Gastrocnemius medialis (tissue), 4 donors: ENCODE measurements at places on chromosomes 7 and 10. TPM values are rescaled to one million over a fixed set of nuclear protein-coding genes. Genes with fewer than 3 reads are reported as not detected.

DNA sequence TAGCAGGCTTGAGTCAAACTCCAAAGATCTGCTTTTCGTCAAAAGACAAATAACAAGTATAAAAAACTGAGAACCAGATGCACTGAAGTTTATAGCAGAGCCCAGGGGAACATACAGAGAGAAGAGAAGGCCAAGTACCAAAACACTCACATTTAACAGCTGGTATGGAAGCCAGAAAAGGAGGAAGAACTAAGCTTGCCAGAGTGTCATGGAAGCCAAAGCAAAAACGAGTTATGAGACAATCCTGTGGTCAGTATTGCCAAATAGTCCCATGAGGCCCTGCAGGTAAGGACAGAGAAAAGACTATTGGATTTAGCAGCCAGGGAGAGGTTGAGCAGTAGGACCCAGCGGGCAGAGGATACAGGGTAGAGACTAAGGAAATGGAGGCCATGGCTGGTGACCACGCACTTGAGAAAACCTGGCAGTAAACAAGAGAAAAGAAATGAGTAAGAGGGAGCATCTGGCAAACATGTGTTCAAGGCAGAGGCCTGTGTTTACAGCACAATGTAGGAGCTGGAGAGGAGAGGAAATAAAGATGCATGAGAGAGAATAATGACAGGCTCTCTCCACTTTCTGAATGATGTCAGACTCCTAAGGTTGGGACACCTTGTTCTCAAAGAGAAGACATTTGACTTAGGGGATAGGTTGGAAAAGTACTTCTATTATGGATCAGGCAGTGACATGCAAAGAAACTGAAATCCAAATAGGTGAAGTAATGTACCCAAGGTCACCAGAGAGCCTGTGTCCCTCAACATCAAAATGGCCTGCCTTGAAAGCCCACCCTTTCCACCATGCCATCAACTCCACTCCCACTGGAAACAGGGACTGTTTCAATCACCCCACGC, 9.1 kb downstream of the CREB3L2 start:
- no peaks in the 10 kb centered on the region for H3K27me3 ChIP-seq
- peaks cover 63% of the 10 kb centered on the region for H3K4me1 ChIP-seq
- H3K27ac ChIP-seq, result peak overlapping the region; percentile 68
- H3K4me3 ChIP-seq, result no peak overlapping the region
- DNase-seq, result peak; percentile 87
- H3K36me3 ChIP-seq, result no peaks in the 10 kb centered on the region

GRCh38 chr10:80144696-80145131, 12.2 kb downstream of the PLAC9 start:
- H3K4me1 ChIP-seq, result peaks cover 13% of the 10 kb centered on the region
- peaks cover 5% of the 10 kb centered on the region for H3K27me3 ChIP-seq
- no peaks in the 10 kb centered on the region for H3K36me3 ChIP-seq
- H3K4me3 ChIP-seq, result no peak overlapping the region
- DNase-seq, result no peak

GRCh38 chr10:58764087-58764747, 251.5 kb downstream of the BICC1 start:
- no peaks in the 10 kb centered on the region for H3K36me3 ChIP-seq
- H3K4me1 ChIP-seq, result peaks cover 9% of the 10 kb centered on the region
- no peak for DNase-seq

DNA sequence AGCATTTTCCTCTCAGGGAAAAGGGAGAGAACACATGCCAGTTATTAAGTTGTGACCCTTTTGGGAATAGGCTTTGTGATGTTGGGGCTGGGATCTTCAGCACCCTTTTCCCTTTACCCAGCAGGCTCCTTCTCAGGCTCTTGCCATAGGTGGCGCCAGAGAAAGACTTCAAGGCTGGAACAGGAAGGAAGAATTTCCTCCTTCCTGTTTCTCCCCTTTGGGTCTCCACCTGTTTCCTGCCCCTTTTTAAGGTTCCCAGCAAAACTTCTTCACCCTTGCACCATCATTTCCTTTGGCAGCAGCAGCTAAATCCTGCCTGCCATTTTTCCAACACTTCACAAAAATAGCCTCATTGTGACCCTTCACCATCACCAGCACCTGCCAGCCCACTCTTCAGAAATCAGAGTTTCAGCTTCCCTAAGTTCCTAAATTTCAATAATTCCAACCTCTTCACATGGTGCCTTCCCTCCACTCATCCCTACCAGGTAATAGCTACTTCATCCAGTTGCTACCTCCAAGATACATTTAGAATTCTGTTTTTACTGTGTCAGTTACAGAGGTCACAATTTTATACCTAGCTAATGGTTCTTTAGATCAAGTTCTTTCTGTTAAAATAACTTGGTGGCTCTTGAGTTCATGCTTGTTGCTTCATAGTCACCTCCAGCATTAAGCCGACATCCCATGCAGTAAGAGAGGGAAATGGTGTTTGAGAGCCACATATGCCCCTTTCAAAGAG, 22.4 kb upstream of the FOXK1 start:
- peaks cover 6% of the 10 kb centered on the region for H3K4me1 ChIP-seq
- H3K27ac ChIP-seq, result no peak overlapping the region
- DNase-seq, result no peak
- no peaks in the 10 kb centered on the region for H3K27me3 ChIP-seq

DNA sequence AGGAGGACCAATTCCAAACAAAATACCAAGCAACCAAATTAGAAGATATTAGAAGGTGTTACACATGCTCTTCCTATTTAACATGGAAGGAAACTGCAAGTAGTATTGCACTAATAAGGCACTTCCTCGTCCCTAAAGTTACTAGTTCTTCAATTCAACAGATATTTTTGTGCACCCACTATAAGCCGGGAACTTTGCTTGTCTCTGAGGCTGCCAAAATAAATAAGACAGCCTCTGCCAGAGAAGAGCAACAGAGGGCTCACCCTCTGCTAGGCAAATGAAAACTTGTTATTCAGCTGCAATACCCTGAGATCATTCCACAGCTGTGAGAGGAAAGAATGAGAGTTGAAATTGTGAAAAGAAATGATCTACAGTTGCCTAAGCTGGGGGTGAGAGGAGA, 37.4 kb upstream of the GSAP start:
- H3K4me3 ChIP-seq, result no peak overlapping the region
- peaks cover 14% of the 10 kb centered on the region for H3K4me1 ChIP-seq
- H3K27me3 ChIP-seq, result no peaks in the 10 kb centered on the region
- H3K36me3 ChIP-seq, result no peaks in the 10 kb centered on the region
- DNase-seq, result no peak

DNA sequence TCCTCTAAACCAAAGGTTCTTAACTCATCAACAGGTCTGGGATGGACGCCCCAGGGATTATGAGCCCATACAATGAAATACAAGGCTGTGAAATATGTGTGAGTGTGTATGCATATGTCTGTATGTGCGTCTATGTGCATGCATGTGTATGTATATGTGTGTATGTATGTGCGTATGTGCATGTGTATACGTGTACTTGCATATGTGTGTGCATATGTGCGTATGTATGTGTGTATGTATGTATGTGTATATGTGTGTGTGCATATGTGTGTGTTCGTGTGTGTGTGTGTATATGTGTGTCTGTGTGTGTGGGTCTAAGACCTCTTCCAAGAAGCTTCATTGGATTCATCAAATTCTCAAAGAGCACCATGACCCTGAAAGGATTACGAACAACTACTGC, 112.3 kb downstream of the SFMBT2 start:
- no peaks in the 10 kb centered on the region for H3K36me3 ChIP-seq
- no peak overlapping the region for H3K27ac ChIP-seq
- H3K4me3 ChIP-seq, result no peak overlapping the region
- DNase-seq, result no peak
- H3K27me3 ChIP-seq, result no peaks in the 10 kb centered on the region

GRCh38 chr10:95359466-95359865, 68.7 kb upstream of the PDLIM1 start:
- DNase-seq, result no peak
- H3K27me3 ChIP-seq, result no peaks in the 10 kb centered on the region
- H3K4me1 ChIP-seq, result peaks cover 7% of the 10 kb centered on the region
- peak overlapping the region; percentile 28 for H3K27ac ChIP-seq
- H3K4me3 ChIP-seq, result no peak overlapping the region

DNA sequence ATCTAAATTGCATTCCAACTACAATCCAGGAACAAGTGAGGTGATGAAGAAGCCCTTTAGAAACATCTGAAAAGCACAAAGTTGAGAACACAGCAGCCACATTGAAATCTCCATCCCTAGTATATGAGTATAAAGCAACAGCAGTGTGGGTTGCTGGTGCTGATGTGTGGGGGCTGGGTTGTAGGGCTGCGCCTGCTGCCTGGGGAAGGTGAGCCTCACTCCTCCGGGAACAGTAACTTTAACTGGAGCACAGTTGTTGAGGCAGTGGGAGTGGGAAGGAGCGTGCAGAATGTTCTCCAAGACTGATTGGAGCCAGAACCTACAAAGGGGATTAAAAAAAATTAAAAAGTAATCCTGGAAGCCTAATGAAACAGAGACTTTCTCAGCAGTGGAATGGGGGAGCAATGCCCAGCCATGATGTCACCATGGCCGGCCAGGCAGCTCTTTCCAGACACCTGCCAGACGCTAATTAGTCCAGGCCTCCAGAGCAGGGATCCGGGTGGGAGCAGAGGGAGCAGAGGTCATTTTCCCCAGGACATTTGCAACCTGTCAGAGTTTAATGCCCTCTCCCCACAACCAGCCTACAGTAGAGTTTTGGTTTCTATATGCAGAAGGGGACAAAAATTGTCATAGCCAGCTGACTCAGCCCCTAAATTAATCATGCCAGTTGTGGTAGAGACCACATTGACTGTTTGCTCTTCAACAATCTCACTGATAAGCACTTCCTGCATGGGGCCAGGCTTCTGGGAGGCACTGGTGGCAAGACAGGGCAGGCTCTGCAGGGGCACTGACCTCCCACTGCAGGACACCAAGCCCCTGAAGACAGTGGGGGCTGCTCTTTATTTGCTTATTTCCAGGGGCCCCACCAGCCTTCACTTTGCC, 133.0 kb upstream of the ZNF32 start:
- no peaks in the 10 kb centered on the region for H3K36me3 ChIP-seq

DNA sequence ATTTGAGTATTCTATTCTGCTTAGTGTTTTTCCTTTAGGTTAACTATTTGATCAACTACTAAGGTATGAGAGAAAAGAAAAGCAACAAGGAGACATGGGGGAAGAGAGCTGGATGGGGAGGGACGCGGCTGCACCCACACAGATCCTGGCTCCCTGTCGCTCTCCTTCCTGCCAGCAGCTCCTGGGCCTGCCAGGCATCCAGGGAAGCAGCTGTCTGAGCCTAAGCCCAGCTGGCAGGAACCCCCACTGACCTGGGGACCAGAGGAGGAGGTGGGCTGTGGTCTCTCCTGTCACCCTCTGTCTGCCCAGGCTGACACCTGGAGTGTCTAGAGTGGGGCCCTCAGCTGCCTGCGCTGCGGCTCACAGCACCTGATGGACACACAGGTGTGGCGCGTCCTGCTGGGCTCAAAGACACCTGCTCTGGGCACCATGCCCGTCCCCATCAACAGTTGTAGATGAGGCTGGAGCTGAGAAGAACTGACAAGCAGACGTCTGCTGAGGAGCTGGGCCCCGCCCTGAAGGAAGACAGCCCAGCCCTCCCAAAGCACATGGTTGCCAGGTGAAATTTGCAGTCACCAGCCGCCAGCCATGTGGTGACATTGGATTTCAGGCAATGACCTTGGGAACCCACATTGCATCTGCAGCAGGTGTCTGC, 207.9 kb downstream of the PLXNA4 start:
- H3K4me3 ChIP-seq, result no peak overlapping the region
- no peaks in the 10 kb centered on the region for H3K27me3 ChIP-seq
- no peaks in the 10 kb centered on the region for H3K4me1 ChIP-seq
- H3K27ac ChIP-seq, result no peak overlapping the region
- no peak for DNase-seq

GRCh38 chr10:69628891-69629290, 1.2 kb upstream of the FAM241B start:
- H3K4me1 ChIP-seq, result no peaks in the 10 kb centered on the region
- H3K27me3 ChIP-seq, result peaks cover 11% of the 10 kb centered on the region
- no peak for DNase-seq

GRCh38 chr10:63788152-63788821, 267.1 kb downstream of the REEP3 start:
- H3K4me1 ChIP-seq, result no peaks in the 10 kb centered on the region
- no peak overlapping the region for H3K4me3 ChIP-seq
- no peaks in the 10 kb centered on the region for H3K27me3 ChIP-seq
- no peaks in the 10 kb centered on the region for H3K36me3 ChIP-seq

GRCh38 chr10:71345694-71346093, 26.6 kb downstream of the SLC29A3 start:
- H3K4me3 ChIP-seq, result no peak overlapping the region
- no peak overlapping the region for H3K27ac ChIP-seq
- no peaks in the 10 kb centered on the region for H3K4me1 ChIP-seq

DNA sequence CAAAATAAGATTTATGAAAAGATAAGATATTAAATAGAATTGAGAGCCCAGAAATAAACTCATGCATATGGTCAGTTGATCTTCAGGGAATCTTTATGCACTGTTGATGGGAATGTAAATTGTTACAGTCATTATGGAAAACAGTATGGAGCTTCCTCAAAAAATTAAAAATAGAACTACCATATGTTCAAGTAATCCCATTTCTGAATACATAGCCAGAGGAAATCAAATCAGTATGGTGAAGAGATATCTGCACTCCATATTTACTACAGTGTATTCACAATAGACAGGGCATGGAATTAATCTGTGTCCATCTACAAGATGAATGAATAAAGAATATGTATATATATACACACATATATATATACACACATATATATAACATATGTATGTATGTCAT, 122.3 kb upstream of the CSTF2T start:
- no peak for DNase-seq
- H3K27me3 ChIP-seq, result no peaks in the 10 kb centered on the region
- H3K27ac ChIP-seq, result no peak overlapping the region
- H3K4me1 ChIP-seq, result no peaks in the 10 kb centered on the region

- H3K36me3 ChIP-seq, result no peaks in the 10 kb centered on the region
- H3K27ac ChIP-seq, result peak overlapping the region; percentile 85
- H3K4me3 ChIP-seq, result peak overlapping the region; percentile 19
These were observed 25.1 kb downstream of the PWWP2B start for GRCh38 chr10:132421847-132422751.

DNA sequence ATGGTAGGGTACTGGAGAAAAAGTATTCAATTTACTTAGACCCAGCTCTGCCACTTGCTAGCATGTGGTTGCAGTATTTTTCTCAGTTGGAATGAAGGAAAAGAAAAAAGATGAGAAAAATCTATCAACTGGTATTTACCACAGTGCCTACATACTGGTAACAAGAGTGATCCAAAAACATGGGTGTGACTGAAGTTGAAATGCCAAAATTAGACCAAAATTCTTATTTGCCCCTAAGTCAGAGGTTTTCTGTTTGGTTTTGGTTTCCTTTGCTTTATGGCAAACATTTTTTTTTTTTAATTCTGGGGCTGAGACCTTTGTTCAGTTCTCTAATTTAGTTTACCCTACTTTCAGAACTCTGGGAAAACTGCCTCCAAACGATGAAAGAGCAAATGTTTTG, 12.3 kb downstream of the HYCC1 start:
- H3K36me3 ChIP-seq, result no peaks in the 10 kb centered on the region
- no peak for DNase-seq
- H3K27ac ChIP-seq, result no peak overlapping the region
- H3K4me3 ChIP-seq, result no peak overlapping the region

- DNase-seq, result no peak
- H3K36me3 ChIP-seq, result no peaks in the 10 kb centered on the region
- no peaks in the 10 kb centered on the region for H3K4me1 ChIP-seq
- no peaks in the 10 kb centered on the region for H3K27me3 ChIP-seq
These were observed 571.4 kb downstream of the HTR7 start for GRCh38 chr10:90286406-90286805.

CAMK2B gene
- total RNA-seq, result 64.8 TPM

MACROH2A2 gene
- 5.2 TPM for total RNA-seq

SEMA4G gene
- total RNA-seq, result 0.51 TPM

CAV1 gene
- 66.0 TPM for total RNA-seq

RBP4 gene
- 7.5 TPM for total RNA-seq

PARD3 gene
- total RNA-seq, result 70.3 TPM

ELMO1 gene
- total RNA-seq, result 8.4 TPM

ZNF438 gene
- 24.2 TPM for total RNA-seq

PRXL2A gene
- 29.2 TPM for total RNA-seq
